ENCODE measurements at places on chromosomes 16 and 17. TPM values are rescaled to one million over a fixed set of nuclear protein-coding genes. Genes with fewer than 3 reads are reported as not detected.

GRCh38 chr16:54446639-54447038 is 160.1 kb upstream of the IRX3 start:
- DNase-seq = peak; percentile 18

DNA sequence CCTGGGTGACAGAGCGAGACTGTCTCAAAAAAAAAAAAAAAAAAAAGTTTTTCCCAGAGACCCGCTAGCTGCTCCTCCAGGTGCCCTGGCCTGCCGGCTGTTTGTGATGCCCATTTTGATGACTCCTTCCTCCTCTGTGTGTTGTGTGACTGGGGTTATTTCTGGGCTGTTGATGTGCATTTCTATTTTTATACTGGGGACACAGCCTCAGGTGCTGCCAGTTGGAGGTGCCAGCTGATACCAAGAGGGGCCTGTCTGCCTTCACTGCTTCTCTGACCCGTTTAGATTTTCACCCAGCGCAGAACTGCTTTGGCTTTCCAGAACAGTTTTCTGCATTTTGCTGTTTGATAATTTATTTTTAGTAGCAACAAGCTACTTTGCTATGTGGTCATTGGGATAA is 6.7 kb downstream of the PLA2G15 start:
- DNase-seq = no peak

DNA sequence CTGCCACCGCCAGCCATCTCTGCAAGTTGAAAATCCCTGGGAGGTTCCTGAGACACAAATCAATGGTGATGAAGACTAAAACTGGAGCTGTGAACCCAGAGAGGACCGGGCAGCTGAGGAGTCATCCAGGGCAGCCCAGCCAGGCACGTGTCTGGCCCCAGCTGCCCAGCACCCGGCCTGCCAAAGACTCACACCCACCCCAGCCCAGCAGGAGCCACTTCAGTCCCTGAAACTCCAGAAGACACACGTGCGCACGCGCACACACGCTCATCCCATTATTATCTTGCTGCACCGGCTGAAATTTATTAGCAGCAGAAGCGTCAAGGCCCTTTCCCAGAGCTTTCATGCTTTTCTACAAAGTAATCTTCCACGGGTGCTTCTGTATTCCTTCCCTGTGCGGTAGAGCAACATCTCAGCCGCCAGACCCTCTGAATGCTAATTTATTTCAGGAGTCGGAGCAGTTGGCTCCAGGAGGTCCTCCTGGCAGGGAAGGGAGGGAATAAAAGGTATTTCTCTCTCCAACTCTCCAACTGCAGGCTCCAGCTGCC is 59.8 kb upstream of the RBFOX3 start:
- DNase-seq = no peak

ARL5C gene
- total RNA-seq = not detected

GRCh38 chr17:31841850-31842194 is 17.2 kb downstream of the COPRS start:
- no peak for DNase-seq

GRCh38 chr17:74711058-74711824 is 1.5 kb downstream of the CD300LF start:
- DNase-seq = no peak

- DNase-seq = no peak
Measured at GRCh38 chr16:89973235-89973634, 24.7 kb downstream of the DEF8 start.

PPY gene
- total RNA-seq = not detected

GRCh38 chr16:84029297-84030047 is 13.1 kb downstream of the SLC38A8 start:
- DNase-seq = no peak

ADAM11 gene
- 0.53 TPM for total RNA-seq

CRHR1 gene
- total RNA-seq = not detected

DNA sequence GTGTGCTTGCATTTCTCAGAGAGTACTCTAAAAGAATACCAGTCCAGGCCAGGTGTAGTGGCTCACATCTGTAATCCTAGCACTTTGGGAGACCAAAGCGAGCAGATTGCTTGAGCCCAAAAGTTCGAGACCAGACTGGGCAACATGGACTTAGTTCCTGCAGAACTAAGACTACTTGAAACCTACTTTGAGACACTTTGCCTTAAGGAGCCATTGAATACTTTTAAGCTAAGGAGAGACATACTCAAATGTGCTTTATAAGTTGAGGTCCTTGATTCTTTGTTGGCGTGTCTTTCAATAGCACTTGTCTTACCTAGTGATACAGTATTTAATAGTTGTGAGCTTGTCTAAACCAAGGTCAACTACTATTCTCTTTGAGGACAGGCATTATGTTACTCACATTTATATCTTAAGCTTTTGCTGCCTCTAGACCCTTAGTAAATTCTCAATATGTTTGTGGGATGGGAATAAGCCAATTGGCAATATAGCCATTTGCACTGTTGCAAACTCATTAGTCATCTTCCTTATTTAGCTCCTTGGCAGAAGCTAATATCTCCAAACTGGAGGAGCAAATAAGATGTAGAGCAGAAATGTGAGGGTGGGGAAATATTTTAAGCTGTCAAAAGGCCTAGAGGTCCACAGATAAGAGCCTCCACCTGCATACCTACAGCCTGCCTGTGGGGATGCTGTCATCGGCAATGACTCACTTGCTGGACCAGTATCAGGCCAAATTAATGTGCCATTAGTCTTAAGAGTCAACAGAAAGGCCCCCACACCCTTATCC is 16.3 kb downstream of the SCPEP1 start:
- DNase-seq = peak; percentile 77

GRCh38 chr16:79600638-79601091 is at the start of gene MAF:
MAF (minus strand) TSS chr16:79600737; CDS start chr16:79599902, 835 bp downstream.
- DNase-seq = peak; percentile 90

DNA sequence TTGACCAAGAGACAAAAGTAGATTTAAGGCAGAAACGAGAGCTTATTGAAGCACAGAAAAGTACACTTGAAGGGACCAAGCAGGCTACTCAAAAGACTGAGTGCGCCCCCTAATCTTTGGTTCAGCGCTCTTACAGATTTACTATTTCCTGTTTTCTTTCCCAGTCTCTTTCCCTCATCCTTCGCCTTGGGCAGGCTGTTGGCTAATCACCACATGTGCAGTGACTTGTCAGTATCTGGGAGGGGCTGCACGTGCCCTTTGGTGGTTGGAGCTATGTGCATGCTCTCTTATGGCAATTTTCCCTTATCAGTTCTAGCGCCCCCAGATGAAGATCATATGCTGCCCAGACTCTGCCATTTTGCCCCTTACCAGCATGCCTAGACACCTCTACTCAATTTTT is 35.4 kb upstream of the SHISA6 start:
- no peak for DNase-seq

DNA sequence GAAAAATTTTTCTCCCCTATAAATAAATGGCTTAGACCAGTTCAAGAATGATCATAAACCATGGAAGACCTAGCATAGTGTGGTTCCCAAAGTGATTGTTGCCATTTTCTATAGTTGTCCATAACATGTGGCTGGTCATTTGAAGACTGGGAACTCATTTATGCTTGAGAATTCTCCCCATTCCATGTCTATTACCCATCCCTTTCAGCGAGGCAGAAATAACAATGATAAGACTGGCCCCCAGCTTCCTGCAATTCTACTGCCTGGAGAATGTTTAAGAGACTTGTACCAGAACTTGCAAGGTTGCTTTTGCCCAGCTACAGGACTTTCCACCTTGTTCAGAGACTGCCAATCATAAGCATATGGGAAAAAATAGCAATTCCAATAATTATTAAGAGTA is 146.5 kb upstream of the CDH11 start:
- DNase-seq = no peak

DNA sequence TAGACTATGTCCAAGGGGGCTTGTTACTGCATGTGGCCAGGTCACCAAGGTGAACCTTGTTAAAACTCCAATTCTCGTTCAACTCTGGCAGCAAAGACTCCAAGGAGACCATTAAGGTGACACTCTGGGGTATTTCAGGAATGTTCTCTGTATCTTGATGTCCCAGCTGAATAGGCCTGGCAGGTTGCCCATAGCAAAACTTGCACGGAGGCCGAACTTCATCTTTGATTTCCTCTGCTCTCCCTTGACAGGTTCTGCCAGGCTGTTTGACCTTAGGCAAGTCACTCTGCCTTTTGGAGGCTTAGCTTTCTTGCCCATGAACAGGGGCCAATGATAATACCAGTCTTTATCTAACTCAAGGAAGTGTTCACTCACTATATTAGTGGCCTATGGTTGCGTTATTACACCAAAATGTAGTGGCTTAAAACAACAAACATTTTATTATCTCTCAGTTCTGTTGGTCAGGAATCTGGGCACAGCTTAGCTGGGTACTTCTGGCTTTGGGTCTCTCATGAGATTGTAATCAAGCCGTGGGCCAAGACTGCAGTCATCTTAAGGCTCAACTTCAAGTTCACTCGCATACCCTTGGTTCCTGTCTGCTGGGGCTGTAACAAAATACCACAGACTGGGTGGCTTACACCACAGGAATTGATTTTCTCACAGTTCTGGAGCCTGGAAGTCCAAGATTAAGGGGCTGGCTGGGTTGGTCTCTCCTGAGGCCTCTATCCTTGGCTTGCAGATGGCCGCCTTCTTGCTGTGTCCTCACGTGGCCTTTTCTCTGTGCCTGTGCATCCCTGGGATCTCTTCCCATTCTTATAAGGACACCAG is 168.5 kb downstream of the UTP18 start:
- no peak for DNase-seq

DNA sequence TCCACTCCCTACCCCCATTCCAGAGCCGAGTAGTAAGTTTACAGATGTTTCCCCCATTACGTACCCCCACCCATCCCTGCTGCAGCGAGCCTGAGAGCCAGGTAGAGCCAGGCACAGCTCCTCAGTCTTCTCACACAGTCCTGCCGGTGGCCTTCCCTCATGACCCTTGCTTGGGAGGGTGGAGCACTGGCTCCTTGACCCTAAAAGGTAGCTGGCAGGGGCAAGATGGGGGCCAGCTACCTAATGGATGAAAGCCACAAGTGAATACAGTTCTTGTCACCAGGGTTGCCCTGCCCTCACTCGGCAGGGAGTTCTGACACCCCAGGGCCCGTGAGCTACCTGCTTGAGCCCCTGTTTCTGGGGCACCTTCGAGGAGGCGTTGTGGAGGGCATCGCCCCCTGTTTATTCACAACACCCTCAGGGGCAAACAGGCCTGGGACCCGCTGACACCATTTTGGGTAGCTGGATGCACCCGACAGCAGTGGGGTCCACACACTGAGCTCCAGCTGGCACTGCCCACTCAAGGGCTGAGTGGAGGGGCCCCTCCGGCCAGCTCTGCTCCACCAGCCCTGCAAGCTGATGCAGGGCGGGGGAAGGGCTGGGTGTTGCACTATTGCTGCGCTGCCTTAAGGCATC is 22.2 kb downstream of the ADAM11 start:
- DNase-seq = no peak

BCO1 gene
- total RNA-seq = not detected

TBC1D3H gene
- not detected for total RNA-seq

GRAP gene
- total RNA-seq = not detected

NR1D1 gene
- total RNA-seq = 0.79 TPM

DNA sequence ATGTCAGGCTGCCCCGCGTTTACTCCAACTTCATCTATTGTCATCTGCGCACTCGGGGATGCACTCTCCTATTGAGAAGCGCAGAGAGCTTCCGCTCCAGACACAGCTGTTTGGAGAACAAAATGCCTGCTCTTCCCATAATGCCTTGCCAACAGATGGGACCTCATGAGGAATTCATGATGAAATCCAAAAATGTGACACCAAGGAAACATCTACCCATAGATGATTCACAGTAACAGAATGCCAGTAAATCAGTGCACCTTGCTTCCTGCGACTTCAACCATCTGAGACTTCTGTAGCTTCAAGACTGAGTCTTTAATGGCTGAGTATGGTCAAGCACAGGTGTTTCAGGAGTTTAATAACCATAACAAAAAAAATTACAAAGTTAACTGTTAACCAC is 1144.9 kb upstream of the GOT2 start:
- DNase-seq = no peak

GRCh38 chr16:77951788-77952187 is 70.6 kb upstream of the CLEC3A start:
- DNase-seq = peak; percentile 14

- peak; percentile 45 for DNase-seq
Measured at GRCh38 chr17:39573447-39574298, 34.0 kb downstream of the NEUROD2 start.
